ENCODE measurements at places on chromosomes 7 and 10. TPM values are rescaled to one million over a fixed set of nuclear protein-coding genes. Genes with fewer than 3 reads are reported as not detected.

Gene NUTM2D
- 2.2 TPM for total RNA-seq

Gene SPDYE2
- total RNA-seq: not detected

Gene TMEM178B
- total RNA-seq: 3.7 TPM

Gene ZNF853
- total RNA-seq: 0.42 TPM

Gene MNX1
- not detected for total RNA-seq

Gene CACNA2D1
- not detected for total RNA-seq

Gene ANK3
- total RNA-seq: 27.9 TPM

Gene AP1S1
- 45.7 TPM for total RNA-seq

Gene VGF
- 0.10 TPM for total RNA-seq

Gene PROSER2
- total RNA-seq: 0.39 TPM

Gene GATA3
- 79.5 TPM for total RNA-seq

Gene ZNF138
- 7.9 TPM for total RNA-seq

Gene NUPR2
- total RNA-seq: not detected

Gene ATG9B
- total RNA-seq: 4.7 TPM

Gene MOGAT3
- total RNA-seq: not detected

Gene FGL2
- 4.0 TPM for total RNA-seq

Gene SH2D4B
- 0.18 TPM for total RNA-seq

Gene PLXDC2
- not detected for total RNA-seq

Gene CALHM1
- total RNA-seq: not detected

Gene ARL4A
- total RNA-seq: 9.5 TPM

Gene RTKN2
- 3.7 TPM for total RNA-seq

Gene MKX
- not detected for total RNA-seq

Gene CACNB2
- total RNA-seq: 0.13 TPM

Gene RAMP3
- total RNA-seq: not detected

Gene NPY
- total RNA-seq: not detected

Gene MMD2
- total RNA-seq: not detected

Gene CYP2C9
- total RNA-seq: not detected

Gene DDC
- total RNA-seq: not detected

Gene RBP4
- not detected for total RNA-seq

Gene WEE2
- total RNA-seq: 0.12 TPM

Gene SERPINE1
- total RNA-seq: 0.36 TPM

Gene C10orf105
- total RNA-seq: 0.32 TPM

Gene PRR15
- total RNA-seq: not detected

Gene ZNF862
- total RNA-seq: 19.3 TPM

Gene PRSS2
- not detected for total RNA-seq

Gene TBATA
- not detected for total RNA-seq

Gene IFIT5
- total RNA-seq: 8.7 TPM

Gene HOXA10
- total RNA-seq: not detected

Gene KEL
- total RNA-seq: not detected

Gene CNPY1
- not detected for total RNA-seq

Gene PTF1A
- total RNA-seq: not detected

Gene COL13A1
- not detected for total RNA-seq

Gene BTBD16
- total RNA-seq: not detected

Gene ZNF25
- 8.1 TPM for total RNA-seq
